ENCODE measurements at places on chromosomes 2 and 18. TPM values are rescaled to one million over a fixed set of nuclear protein-coding genes. Genes with fewer than 3 reads are reported as not detected.

DYTN gene
- polyA plus RNA-seq = not detected

DGUOK gene
- 179 TPM for polyA plus RNA-seq

ABCG5 gene
- 0.48 TPM for polyA plus RNA-seq

RBM43 gene
- polyA plus RNA-seq = 3.4 TPM

DNAJC5G gene
- polyA plus RNA-seq = not detected

EGR4 gene
- polyA plus RNA-seq = 0.99 TPM

ZC3H8 gene
- 50.0 TPM for polyA plus RNA-seq

ACTG2 gene
- polyA plus RNA-seq = not detected
